Endodermal cell (in vitro differentiated cells): ENCODE measurements at places on chromosomes 6 and 20.

GRCh38 chr6:111533087-111533784, 50.2 kb upstream of the REV3L start:
- peak; percentile 79 for DNase-seq

DNA sequence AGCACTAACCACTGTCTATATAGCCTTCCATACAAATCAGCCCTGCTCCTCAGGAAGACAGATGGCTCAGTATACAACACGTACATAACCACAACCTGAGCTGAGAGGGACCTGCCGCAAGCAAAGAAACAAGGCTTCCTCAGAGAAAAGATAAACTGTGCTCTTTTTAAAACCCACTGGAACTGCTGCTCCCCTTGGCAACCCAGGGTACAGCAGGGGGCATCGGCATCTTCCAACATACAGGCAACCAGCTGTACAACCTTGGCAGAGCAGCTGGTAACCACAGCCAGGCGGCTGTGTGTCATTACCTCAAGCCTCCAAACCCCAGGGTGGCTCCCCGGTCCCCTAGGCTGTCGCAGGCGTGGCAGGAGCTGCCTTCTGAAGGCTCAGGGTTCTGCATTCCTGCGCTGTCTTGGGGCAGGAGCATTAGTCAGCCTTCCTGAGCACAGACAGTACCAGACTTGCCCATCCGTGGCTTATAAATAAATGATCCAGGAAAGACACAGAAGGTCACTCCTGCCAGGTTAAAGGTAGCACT, 249.5 kb downstream of the ADGRG6 start:
- DNase-seq: peak; percentile 61

DNA sequence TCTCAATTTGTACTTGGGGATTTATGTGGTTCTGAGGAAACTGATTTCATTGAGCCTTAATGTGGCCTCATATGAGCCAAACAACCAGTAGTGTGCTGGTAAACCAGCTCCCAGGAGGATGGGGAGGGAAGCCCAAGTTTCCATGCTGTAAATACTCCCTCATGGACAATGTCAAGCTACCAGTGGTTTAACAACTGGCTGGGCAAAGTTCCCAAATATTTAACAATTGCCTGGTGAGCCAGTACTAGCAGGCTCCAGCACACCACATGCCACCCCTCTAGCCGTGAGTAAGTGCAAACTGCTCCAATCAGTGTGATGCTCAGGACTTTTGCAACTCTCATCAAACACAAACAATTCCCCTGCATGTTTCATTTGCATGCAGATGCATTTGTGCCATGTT, 19.2 kb upstream of the CDKN1A start:
- DNase-seq: no peak

- no peak for DNase-seq
Observed at GRCh38 chr6:110517601-110518281, 41.3 kb upstream of the SLC22A16 start.

- DNase-seq: peak; percentile 87
Observed at GRCh38 chr20:21520702-21521595, 7.1 kb upstream of the NKX2-2 start.

GRCh38 chr6:38119516-38119915, 300.0 kb downstream of the ZFAND3 start:
- DNase-seq: no peak

DNA sequence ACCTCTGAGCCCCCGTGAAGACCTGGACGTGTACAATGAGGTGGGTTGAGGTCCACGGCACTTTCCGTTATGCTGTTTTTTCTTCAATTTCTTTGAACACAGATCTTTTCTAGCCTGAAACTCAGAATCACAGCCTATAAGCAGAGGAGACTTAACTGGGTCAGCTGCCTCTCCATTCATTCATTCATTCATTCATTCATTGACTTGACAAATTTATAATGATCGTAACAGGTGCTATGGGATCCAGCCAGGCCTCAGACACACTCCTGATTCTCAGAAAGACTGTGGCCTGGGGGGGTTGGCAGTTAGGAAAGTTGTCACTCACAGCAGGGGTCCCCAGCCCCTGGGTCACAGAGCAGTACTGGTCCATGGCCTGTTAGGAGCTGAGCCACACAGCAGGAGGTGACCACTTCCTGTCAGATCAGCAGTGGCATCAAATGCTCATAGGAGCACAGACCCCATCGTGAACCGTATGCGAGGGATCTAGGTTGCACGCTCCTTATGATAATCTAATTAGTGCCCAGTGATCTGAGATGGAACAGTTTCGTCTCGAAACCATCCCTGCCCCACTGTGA, 38.6 kb upstream of the IRF4 start:
- no peak for DNase-seq

DNA sequence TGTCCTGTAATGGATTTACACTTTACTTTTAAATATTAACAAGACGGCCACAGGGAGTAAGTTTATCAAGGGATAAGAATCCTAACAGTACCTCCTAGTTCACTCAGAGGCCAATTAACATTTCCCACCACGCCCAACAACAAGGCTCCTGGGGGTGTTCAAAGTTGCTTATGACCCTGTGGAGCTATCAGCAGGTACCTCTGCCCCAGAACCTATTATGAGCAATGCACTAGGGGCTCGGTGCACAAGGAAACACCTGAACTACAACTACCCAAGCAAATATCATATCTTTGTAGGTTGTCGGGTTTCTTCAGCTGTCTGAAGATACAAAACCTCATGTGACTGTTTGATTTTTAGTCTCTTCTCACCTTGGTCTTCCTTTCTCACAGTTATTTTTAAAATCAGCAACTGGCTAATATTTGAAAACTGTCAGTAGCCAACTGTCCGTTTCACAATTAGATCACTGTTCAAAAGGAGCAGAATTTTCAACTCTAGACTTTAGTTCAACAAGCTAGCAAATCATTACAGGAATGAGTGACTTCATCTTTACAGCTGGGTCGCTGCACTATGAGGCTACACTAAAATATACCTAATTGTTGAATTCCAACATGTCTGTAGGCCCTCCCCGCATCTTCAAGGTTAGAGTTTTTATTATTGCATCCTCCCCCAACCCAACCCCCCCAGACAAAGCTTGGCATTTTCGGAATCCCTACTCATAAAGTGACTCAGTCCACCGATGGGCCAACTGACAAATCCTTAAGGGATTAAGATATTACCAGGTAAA, 38.1 kb downstream of the B4GALT5 start:
- no peak for DNase-seq

DNA sequence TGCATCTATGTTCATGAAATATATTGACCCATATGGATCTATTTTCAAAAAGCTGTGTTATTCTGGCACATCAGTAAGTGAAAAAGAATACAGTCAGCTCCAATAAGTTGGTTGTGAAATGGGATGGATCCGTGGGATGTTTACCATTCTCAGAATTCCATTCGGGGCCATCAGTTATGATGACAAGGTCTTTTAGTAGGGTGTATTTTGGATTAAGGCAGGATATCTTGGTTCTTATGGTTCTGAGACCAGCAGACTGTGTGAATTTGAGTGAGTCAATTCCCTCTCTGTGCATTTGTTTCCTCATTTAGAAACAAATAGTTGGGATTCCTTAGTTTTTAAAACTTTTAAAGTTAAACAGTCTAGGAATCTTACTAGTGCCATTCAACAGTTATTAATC, 287.4 kb downstream of the CD109 start:
- DNase-seq: no peak

DNA sequence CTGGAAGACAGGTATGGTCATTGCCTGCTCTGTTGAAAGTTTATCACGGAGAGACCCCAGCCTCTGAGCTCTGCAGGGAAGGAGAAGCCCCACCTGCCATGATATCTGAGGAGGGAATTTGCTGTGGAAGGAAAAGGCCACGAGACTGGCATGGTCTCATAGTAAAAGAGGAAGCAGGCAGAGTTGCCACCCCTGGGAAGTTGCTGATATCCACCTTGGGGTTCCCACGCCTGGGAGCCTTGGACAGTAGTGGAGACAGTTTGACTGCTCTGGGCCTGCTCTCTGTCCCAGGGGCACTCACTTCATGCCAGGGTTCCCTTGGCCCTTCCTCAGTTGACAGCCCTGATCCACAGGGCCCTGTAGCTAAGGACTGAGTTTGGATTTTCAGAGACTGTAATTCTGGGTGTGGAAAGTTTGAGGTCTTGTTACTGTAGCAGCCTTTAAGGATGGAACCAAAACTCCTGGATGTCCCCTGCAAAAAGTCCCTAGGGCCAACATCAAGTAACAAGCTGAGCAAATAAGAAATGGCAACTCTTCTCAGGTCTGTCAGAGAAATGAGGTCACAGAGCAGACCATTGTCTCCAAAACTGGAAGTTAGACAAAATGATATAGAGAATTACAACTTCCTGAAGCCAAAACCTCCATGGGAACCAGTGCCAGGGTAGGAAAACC, 6.9 kb upstream of the SIRPB1 start:
- DNase-seq: no peak

- peak; percentile 36 for DNase-seq
Observed at GRCh38 chr20:1816384-1817381, 78.5 kb upstream of the SIRPA start.

- no peak for DNase-seq
Observed at GRCh38 chr6:45447716-45448115, 70.0 kb upstream of the SUPT3H start.

DNA sequence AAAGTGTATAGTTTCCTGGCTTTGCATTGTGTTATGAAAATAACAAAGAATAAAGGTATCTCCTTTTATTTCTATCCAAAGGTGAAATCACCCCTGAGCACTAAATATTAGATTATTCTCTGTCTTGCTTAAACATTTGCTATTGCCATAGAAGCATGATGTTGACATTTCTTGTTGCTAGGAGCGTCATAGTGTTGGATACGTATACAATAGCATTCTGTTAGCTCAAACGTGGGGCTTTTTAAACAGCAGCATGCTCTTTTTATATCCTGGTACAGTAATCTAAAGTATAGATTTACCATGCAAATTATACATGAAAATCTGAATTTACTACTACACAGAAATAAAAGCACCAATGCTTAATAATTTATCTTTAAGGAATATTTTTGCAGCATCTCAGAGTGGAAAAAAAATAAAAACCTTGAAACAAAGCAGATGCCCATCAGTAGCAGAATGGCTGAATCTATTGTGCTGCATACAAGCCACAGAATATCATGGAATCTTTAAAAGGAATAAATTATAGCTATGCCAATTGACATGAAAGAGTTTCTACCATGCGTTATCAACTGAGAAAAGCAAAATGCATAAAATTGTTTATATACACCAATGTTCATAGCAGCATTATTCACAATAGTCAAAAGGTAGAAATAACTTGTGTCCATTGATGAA, 9.6 kb upstream of the HSF2 start:
- no peak for DNase-seq

GRCh38 chr6:44539701-44540355, 152.3 kb downstream of the CDC5L start:
- peak; percentile 22 for DNase-seq

DNA sequence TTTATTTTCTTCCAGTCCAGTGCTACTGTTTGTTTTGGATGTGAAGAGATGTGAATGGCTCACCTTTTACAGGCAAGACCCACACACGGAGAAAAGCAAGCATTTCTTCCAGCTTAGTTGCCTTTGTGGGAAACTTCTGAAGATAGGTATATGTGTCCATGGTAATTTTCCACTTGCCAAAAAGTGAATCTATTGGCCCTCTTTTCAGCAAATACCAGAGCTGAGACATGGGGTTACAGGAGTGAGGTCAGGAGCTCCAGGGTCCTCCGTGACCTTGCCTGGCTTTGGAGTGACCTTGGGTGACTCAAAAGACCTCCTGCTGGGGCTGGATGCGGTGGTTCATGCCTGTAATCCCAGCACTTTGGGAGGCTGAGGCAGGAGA, 166.7 kb downstream of the SCML4 start:
- DNase-seq: no peak

DNA sequence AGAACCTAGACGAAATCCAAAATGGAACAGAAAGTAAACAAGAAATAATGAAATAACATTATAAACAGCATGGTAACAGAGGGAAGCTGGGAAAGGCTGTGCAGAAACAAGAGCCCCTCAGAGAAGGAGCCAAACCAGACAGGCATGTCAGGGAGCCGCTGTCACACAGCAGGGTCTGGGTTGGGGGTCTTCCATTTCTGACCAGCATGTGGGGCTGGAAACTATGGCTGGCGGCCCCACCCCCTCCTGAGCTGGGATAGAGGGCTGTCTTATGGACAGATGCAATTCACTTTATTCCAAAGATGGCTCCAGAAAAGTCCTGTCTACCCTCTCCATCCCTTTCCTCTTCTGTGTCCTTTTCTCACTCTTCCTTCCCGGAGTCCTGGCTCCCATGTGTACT, 27.3 kb downstream of the C6orf89 start:
- DNase-seq: no peak

DNA sequence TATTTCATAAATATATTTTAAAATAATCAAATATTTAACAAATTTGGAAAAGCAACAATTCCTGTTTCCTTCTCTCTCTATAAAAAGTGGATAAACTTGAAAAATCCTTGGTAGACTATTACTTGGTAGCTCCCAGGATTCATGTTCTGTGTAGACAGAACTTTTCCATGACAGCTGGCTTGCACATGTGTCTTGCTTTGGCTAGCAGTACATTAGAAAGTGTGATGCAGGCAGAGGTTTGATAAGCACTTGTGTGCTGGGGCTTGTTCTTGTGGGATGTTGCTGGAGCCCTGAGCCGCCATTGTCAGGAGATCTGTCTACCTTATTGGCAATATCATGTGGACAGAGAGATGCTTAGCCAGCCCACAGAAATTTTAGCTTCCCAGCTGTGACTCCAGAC, 327.2 kb downstream of the CDKAL1 start:
- no peak for DNase-seq

- DNase-seq: peak; percentile 84
Observed at GRCh38 chr20:571754-572441, 28.3 kb upstream of the CSNK2A1 start.

DNA sequence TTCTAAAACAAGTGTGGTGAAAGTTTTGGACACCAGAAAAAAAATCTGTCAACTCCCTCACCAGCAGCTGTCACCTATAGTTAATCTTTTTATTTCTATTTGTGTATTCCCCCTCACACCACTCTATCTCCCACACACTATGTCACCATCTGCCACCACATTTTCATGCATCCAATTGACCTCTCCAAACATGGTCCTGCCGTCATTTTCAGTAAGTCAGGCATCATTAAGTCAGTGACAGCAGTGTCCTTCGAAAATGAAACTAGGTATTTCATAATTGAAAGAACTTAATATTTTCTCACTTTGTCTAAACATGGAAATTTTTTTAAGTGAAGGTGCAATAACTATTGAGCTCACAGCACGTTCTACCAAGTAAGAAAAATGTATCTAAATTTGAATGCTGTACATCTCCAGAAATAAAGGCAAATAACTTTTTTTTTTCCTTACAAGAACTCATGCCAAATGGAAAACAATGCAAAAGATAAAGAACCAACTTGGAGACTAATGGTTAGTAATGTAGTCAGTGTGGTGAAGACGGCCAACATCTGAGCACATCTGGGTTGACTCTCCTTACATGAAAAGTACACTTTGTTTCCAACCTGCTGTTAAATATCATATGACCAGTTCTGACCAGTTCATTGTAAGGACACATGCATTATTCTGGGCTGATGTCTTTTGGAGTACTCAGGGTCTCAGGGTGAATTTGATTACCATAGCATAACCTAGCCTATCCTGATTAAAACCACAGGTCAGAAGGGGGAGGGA, 623.3 kb upstream of the MANEA start:
- DNase-seq: no peak

- no peak for DNase-seq
Observed at GRCh38 chr6:4884646-4885340, 108.6 kb downstream of the CDYL start.
